ENCODE measurements at places on chromosomes 7 and 10.

- no peak for DNase-seq
Observed at GRCh38 chr7:7148798-7149481, 33.4 kb upstream of the C1GALT1 start.

GRCh38 chr10:5476918-5477525 lies 22.3 kb downstream of the CALML5 start:
- DNase-seq = no peak

- DNase-seq = no peak
Observed at GRCh38 chr10:102579328-102579727, 65.0 kb upstream of the TRIM8 start.

- DNase-seq = no peak
Observed at GRCh38 chr7:2903682-2904162, 59.6 kb upstream of the GNA12 start.

- no peak for DNase-seq
Observed at GRCh38 chr10:45473126-45473525, 99.1 kb downstream of the ALOX5 start.

All from GM10248 (cell line).